Regular cardiac myocyte (primary cell): ENCODE measurements at places on chromosomes 2 and 18. TPM values are rescaled to one million over a fixed set of nuclear protein-coding genes. Genes with fewer than 3 reads are reported as not detected.

GCC2 gene
- total RNA-seq: 19.7 and 32.1 TPM in 2 replicates

ZNF396 gene
- total RNA-seq: 1.3 and 2.0 TPM in 2 replicates

GALNT14 gene
- 0.85 and 1.7 TPM in 2 replicates for total RNA-seq

CARF gene
- total RNA-seq: 2.5 and 5.9 TPM in 2 replicates

RAX gene
- total RNA-seq: not detected in 2 replicates

TRABD2A gene
- 2.5 and 9.8 TPM in 2 replicates for total RNA-seq

RALB gene
- 55.5 and 94.9 TPM in 2 replicates for total RNA-seq

CRYGD gene
- total RNA-seq: not detected in 2 replicates

PLEKHA3 gene
- 6.5 and 10.7 TPM in 2 replicates for total RNA-seq

GKN2 gene
- total RNA-seq: not detected in 2 replicates

SLC14A1 gene
- 29.5 and 32.1 TPM in 2 replicates for total RNA-seq

CYBRD1 gene
- total RNA-seq: 81.9 and 312 TPM in 2 replicates

NT5DC4 gene
- not detected in 2 replicates for total RNA-seq

CDK15 gene
- total RNA-seq: 0.56 and 0.77 TPM in 2 replicates

TRIM43 gene
- total RNA-seq: not detected in 2 replicates
